ENCODE measurements at places on chromosomes 3 and 15.

DNA sequence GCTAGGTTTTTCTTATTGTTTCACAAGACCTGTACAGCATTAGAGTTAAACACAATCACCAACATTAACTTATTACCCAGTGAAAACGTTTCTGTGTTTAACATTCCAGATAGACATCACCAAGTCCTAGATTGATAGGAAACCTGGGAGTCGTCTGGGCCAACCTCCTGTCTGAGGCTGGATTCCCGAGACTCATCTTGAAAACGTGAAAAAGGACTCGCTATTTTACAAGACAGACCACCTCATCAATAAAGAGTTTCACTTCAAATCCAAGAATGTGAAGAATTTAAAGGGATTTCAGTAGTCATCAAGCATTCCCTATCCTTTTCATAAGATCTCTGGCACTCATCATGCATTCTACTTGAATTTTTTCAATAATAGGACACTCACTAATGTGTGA, 626.6 kb downstream of the MCTP2 start:
- DNase-seq, result no peak

DNA sequence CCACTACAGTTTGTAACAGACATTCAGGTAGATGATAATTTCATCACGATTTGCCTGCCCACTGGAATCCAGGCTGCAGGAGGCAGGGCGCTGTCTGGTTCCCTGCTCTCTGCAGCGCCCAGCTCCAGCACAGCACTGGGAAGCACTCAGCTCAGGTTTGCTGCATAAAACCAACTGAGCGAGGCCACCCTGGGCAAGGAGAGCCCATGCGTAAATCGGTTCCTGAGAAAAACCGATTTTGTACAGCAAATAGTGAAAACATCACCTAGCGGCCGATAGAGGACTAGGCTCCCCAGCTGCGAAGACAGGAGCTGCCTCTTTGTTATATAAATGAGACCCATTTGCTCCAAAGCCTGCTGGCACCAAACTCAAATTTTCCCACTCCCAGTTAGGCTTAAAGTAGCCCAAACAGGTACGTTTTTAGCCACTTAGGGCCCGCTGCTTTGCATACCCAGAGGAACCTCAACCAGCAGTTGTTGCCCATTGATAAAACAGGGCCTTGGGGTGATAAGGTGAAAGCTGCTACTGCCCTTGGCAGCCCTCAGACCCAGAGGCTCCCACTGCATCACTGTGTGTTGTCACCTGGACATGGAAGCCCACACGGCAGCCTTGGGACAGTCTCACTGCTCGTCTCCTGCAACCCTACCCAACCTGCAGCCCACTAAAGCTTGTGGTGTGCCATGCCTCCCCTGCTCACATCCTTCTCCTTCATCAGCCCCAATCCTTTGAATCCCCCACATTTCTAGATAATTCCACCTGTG, 47.5 kb downstream of the ALDH1L1 start:
- DNase-seq, result no peak

GRCh38 chr15:74937272-74937589, 642 bp downstream of the COX5A start:
- DNase-seq, result no peak

DNA sequence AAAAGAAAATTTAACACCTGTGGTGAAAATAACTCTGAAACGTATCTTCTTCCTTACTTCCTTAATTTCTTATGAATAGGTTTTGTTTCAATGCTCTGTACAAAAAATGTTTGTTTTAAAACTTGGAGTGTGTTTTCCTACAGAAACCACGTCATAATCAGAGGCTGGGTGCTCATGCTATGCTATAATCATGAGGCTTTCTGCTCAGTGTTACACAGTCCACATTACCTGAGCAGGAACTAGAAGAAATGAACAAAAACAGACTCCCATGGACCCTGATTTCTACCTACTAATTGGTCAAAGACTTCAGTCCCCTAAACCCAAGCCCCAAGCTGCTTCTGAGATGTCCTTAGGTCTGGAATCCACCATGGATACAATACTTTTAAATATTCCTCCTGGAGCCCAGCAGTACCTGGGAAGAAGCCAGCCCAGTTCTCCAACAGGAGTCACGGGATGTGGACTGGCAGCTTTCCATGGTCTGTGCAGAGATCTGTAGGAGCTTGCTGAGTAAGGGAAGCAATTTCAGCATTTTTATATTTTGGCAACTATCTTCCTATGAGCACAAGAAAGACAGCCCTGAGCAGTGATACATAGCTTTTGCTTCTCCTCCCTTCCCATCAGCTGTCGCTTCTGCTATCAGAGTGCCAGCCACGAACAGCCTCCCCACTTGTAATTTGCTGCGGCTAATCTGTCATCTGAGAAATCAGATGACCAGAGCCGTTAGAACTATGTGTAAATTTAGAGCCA, 65.6 kb downstream of the WDR72 start:
- no peak for DNase-seq

DNA sequence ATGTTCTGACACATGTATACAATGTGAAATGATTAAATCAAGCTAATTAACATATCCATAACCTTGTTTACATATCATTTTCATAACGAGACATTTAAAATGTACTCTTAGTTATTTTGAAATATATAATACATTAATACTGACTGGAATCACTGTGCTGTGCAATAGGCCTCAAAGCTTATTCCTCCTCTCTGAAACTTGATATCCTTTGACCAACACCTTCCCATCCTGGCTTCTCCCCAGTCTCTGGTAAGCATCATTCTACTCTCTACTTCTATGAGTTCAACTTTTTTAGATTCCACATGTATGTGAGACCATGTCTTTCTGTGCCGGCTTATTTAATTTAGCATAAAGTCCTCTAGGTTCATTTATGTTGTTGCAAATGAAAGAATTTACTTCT, 47.1 kb upstream of the IL20RB start:
- DNase-seq, result no peak
